ENCODE measurements at places on chromosomes 5 and 9.

DNA sequence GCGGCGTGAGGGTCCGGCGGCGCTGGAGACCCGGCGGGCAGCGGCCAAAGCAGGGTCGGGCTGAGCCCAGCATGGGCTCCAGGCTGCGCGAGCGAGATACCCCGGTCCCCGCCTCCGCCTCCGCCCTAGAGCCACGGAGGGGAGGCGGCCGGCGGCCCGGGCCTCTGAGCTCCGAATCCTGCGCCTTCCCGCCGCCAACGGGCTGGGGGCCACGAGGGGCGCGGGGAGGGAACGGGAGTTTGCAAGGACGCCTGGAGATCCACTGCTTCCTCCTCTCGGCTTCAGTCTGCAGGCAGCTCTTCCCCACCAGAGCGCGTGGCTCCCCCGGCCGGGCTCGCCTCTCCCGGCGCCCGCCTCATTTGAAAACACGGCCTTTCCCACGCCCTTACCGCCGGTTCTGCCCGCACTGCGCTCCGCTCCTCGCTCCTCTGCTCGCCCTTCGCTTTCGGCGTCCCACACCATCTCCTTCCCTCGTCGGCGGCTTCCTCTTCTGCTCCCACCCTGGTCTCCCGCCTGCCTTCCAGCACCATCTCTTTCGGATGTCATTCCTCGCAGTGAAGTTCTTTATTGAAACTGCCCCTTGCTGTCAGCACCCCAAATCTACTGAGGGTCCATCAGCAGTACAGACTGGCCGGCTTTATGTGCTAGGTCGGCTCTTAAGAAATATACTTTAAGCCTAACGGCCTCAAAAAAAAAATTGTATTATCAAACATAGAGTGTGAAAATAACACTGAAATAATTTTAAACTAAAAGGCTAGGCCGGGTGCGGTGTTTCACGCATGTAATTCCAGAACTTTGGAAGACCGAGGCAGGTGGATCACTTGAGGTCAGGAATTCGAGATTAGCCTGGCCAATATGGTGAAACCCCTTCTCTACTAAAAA lies 105.0 kb upstream of the FAM120A start:
- DNase-seq, result no peak

- DNase-seq, result no peak
These were observed 53.0 kb upstream of the FCN1 start for GRCh38 chr9:134970719-134971118.

DNA sequence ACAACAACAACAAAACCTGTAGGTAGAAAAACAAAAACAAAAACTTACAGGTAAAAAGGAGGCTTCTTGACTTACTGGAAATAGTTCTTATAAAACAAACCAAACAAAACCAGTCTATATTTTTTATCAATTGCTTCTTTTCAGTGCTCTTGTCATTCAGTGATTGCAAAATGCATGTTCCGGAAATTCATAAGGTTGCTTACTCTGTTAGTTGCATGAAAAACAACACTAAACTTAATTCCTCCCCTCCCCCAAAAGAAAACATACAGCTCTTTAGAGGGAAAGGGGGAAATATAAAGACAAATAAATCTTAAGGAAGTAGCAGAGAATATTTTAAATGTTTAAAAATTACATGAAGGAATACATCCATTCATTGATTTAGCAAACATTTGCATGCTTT lies 19.1 kb downstream of the CPEB4 start:
- DNase-seq, result no peak

DNA sequence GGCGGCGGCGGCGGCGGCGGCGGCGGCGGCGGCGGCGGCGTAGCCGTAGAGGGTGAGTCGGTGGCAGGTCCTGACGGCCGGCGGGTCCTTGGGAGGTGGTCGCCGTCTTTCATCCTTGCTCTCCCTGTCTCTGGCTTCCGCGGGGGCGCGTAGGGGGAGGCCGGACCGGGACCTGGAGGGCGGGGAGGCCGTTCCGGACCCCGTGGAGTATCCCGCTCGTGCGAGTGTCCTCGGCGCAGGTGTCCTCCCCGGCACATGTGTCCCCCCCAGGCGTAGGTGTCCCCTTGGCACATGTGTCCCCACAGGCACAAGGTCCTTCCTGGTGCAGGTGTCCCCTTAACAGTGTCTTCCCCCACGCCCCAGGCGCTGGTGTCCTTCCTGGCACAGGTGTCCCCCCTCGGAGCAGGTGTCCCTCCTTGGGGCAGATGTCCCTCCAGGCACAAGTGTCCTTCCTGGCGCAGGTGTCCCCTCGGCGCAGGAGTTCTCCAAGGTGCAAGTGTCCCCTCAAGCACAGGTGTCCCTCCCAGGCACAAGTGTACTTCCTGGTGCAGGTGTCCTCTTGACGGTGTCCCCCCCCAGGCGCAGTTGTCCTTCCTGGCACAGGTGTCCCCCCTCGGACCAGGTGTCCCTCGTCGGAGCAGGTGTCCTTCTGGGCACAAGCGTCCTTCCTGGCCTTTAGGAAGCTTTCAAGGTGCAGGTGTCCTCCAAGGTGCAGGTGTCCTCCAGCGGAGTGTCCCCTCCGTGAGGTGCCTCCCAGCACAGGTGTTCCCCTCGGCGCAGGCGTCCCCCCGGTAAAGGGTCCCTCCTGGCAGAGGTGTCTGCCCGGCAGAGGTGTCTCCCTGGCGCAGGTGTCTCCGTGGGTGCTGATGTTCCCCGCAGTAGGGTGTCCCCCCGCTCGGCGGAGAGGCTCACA lies 519 bp downstream of the EXOC3 start:
- no peak for DNase-seq

- no peak for DNase-seq
These were observed 131.4 kb downstream of the FGF10 start for GRCh38 chr5:44257653-44258365.

DNA sequence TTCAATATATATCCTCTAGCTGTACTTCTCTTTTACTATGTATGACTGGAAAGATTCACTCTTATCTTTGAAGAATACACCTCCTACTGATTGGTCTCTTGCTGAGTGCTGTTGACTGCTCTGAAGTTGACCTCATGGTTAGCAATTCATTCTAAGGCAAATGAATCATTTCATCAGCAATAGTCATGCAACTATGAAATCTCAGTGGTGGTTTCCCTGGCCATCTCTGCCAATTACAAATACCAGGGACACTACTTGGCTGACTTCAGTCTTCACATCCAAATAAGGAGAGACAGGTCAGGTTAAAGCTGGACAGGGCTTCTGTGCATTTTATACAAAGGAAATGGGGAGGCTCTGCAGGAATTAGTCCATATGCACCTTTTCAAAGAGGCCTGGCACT lies 333.5 kb upstream of the ACTBL2 start:
- DNase-seq, result no peak

DNA sequence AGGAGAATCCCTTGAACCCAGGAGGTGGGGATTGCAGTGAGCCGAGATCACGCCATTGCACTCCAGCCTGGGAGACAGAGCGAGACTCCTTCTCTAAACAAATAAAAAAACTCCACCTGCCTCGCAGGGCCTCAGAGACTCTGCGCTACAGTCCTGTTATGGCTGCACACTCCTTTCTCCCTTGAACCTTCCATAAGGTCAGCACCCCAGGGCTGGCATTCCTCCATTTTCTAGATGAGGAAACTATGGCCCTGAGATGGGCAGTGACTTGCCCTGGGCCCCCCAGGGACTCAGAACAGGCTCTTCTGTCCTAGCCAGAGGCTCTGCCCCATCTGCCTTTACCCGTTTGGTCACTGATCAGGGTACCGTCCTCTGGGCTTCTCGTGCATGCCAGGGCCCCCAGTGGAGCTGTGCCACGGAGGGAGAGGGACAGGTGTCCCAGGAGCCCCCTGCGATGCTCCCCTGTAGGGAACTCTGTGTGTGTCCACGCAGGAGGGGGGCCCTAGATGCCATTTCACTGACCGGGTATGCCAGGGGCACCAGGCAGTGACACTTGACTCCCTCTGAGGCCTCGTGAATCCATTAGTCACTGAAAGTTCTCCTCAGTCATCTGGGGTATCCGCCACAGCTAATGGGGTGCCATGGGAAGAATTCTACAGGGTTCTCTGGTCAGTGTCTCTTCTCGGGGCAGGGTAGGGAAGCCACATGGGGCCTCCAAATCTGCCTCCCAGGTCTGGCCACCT lies 16.2 kb downstream of the RALGDS start:
- no peak for DNase-seq

DNA sequence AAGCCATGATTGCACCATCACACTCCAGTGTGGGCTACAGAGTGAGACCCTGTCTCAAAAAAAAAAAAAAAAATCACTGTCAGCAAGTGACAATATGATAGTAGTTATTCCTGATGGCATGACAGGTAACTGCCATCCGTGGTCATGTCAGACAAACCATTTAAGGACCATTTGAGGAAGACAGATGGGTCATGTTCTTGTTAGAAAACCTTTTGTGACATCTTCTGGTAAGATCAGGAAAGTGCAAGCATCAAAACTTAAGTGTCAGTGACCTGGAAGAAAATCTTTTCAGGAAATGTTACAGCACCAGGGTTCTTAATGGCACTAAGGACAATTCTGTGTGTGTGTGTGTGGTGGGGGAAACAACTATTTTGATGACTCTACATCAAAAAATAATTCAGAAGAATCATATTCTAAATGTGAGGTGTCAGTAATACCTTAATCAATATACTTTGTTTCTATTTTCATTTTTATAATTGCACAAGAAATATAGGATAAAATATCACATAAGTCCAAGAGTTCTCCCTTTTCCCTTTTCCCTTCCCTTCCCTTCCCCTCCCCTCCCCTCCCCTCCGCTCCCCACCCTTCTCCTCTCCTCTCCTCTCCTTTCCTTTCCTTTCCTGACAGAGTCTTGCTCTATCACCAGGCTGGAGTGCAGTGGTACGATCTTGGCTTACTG lies 17.8 kb downstream of the SLC38A9 start:
- peak; percentile 4 for DNase-seq

DNA sequence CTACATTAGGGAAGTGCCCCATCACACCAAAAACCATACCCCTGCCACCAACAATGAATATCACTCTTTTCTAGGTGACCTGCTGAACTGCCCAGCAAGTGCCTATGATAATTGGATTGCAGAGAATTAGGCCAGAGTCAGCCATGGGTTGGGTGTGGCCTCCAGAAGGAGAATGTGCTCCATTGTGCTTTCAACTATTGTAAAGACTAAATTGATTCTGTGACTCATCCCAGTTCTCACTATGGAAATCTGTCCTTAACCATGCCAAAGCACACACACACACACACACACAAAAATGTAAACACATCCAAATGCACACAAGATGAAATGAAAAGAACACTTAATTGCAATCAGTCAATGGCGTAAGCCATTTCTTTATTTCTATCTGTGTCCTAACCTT lies 25.7 kb downstream of the DRD1 start:
- no peak for DNase-seq

DNA sequence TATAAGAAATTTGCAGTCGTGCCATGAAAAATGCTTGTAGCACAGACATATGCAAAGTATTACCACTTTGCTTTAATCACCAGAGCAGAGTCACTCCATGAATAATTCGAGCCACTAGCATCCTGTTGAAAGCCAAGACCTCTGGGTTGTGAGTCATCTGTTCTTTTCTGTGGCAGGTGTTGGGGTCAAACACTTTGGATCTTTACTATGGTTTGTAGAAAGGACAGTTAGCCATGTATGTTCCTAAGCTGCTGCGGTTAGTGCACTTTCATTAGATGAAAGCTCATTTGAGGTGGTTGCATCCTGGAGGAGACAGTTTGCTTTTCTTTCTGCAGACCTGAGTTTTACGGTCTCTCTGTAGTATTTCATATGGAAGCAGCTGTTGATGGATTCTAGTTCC lies 223.7 kb downstream of the DMRT2 start:
- DNase-seq, result no peak

- DNase-seq, result no peak
These were observed 52.1 kb upstream of the WWC1 start for GRCh38 chr5:168239325-168239724.

- DNase-seq, result no peak
These were observed 4.4 kb upstream of the PAX5 start for GRCh38 chr9:37038302-37038942.

DNA sequence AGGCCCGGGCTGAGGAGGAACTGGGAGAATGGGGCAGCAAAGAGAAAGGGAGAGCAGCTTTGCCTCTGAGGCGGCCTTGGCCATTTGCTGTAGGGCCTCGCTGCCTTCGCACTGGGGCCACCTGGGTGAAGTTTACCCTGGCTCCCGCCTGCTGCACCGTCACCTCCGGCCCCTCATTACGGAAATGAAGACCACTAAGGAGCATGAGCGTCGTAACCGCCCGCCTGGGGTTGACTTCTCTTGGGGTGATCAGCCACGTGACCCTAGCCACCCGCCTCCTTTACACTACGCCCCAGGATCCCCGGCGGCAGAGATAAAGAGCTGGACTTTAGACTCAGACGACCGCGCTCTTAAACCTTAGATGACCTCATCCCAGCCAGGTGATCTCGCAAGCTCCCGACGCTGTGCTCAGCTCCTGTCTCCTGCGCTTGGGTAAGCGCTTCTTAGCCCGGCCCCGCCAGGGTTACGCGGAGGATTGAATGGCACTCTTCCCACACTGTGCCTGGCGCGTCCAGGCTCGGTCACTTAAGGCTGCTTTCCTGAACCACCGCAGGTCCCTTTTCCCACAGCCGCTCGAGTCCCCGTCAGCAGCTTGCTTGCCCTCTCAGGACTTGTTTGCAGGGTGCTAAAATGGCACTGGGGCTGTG lies 107.9 kb upstream of the LARP1 start:
- DNase-seq, result no peak

DNA sequence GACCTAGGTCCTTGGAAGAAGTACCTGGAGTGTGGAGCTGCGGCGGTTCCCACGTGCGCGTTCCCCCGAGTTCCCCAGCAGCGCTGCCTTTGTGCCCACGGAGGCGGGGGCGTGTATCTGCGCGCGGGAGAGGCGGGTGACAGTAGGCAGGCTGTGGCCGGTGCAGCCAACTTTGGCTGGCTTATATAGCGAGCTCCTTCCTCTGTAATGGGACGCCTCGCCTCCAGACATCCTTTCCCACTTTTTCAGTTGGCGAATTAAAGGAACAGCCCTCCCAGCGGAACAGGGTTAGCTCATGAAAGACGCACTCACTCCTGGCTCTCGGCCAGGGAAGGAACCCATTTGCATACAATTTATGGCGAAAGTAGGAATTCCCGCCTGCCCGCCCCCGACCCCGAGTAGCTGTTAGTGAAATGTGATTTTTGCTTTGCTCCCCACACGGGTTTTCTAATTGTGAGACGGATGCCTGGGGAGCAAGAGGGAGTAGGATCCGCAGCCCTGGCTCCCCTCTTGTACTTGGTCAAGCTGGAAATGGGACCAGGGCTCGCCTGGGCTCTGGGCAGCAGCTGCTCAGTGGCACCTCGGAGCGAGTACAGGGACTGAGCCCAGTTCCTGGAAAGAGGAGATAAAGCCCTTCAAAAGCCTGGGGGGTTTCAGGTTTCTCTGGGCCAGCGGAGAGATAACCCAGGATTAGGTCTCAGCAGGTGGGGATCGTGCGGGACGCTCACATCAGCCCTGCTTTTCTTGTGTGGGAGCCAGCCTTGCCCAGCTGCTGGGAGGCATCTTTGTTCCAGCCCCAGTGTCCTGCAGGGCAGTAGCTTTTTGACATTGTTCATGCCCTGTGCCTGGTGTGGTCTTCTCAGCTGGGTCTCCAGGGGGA lies at the start of gene TNC:
Gene TNC (minus strand): TSS at position 159 of the 880 bp plus-strand sequence. CDS start 27,139 bp downstream, outside the sequence.
- peak; percentile 21 for DNase-seq

- DNase-seq, result no peak
These were observed 45.0 kb upstream of the PRSS3 start for GRCh38 chr9:33750307-33750838.

Data from NCI-H1694 (cell line).